T-helper 22 cell (primary cell): ENCODE measurements at places on chromosomes 5 and 9.
A peak's percentile ranks its signal among the peaks of the same experiment; 100 is the strongest.

DNA sequence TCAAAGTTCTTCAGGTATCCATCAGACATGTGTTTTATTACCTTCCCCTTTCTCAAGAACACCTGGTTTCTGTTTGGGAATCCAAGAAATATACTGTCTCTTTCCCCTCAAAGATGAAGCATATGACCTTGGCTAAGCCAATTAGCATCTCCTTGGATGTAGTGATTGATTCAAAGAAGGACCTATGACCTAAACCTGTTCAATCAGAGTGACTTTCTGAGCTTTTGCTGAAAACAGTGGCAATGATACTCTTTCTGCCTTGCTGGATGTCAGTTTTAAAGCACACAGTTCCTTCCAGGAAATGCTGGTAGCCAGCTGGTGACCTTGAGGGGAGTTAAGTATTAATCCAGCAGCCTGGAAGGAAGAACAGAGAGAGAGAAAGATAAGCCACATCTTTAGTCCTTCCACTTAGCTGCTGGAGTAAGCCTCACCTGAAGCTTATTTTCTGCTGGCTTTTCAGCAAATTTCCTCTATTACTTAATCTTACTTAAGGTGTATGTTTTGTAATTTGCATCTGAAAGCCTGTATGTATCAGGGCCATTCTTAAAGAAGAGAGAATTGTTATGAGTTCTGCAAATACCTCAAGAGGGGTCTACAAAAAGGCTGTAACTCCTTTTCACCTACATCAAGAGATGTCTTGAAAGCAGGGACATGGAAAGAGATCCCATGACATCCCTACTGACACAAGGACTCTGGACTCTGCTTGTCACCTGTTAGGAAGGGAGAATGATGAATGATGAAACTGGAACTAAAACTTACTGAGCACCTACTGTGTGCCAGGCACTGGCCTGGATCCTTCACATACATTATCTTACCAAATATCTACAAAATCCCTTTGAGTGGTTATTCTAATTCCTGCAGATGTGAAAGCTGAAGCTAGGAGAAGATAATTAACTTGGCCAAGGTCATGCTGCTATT, 35.2 kb upstream of the PIK3R1 start:
- DNase-seq, result no peak

DNA sequence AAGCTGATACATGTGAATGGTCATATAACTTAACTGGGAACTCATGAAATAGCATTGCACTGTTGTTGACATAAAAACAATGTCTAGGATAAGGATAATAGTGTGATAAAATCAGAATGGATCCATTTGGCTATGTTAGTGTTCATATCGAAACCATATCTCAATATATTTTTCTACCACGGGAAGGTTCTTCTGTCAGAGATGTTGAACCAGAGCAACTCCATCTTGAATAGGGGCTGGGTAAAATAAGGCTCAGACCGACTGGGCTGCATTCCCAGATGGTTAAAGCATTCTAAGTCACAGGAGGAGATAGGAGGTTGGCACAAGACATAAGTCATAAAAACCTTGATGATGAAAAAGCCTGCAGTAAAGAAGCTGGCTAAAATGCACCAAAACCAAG, 56.3 kb downstream of the FNIP1 start:
- DNase-seq, result no peak

DNA sequence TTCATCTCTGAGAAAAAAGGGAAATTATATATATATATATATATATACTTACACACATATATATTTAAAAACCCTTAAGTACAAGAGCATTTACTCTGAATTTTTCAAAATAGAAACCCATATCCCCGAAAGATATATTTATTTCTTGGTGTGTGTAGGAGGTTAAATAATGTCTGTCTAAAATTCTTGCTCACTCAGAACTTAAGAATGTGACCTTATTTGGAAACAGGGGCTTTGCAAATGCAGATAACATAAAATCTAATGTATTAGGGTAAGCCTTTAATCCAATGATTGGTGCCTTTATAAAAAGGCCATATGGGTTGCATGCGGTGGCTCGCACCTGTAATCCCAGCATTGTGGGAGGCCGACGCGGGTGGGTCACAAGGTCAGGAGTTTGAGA, 517.3 kb upstream of the TLE4 start:
- no peak for DNase-seq

DNA sequence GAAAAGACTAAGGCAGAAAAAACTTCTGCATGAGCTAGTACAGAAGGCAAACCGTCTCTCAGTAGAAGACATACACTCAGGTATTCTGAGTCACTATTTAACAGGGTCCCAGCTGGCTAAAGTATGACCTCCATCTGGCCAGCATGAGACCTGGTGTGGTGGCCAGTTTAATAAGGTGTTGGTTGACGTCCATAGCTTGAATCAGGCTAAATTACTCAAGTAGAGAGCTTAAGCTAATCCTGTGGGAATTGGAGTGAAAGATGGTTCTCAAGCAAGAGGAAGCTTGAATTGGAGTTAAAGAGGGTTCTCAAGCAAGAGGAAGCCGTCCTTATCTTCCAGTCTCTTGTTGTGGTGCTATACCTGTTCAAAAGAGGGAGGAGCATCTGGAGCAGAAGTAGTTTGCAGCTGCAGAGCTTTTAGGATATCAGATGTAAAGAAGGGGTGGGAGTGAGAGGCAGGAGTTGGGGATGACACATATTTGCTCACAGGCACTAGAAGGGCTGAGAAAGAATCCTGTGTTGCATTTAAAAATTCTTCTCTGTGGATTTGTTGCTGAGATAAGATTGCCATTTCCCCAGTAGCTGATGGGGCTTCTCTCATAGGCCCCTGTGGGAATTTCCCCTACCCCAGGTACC, 136.1 kb upstream of the RUSC2 start:
- DNase-seq, result no peak

DNA sequence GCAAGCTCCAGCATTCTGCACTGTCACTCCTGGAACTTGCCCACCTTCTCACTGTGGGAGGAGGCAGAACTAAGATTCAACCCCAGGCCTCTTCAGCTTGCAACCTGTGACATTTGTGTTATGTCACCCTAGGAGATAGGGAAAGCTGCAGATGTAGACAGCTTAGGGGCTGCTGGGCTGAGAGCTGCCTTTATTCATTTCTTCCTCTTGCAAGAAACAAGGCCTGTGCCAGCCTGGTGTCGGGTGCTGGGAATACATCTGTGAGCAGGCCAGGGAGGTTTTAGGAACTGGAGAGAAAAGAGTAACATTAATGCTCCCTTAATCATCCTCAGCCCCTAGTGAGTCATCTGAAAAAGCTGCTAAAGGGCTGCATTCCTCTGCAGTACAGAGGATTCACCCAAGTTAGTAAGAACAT, 101.8 kb downstream of the FGF18 start:
- DNase-seq, result no peak

DNA sequence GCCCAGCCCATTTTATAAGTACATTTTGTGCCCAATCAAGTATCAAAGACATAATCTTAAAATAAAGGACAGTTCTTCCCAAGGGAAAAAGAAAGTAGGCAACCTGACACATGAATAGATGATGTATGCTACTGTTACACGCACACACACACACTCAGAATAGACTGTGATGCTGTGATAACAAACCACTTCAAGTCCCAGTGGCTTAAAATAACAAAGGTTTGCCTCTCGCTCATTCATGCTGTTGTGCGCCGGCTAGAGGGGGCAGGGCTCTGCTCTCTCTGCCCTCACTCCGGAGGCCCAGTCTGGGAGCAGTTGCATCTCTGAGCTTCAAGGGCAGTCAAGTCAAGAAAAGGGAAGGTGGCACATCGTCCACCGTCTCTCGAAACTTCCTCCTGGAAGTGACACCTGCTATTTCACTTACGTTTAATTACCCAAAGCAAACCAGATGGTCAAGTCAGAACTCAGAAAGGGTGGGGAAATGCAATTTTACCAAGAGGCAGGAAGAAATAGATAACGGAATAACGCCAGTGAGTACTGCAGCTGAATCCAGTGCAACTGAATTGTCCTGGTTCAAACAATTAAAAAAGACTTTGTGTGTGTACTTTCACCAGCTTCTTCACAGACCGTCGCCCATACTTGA, 43.3 kb downstream of the ANKRD33B start:
- no peak for DNase-seq

- no peak for DNase-seq
These were observed 175.4 kb downstream of the MED10 start for GRCh38 chr5:6202968-6203365.

GRCh38 chr9:87826331-87826730, 56.3 kb upstream of the SPATA31E1 start:
- DNase-seq, result no peak

- DNase-seq, result no peak
These were observed 83.3 kb upstream of the ZBTB43 start for GRCh38 chr9:126721564-126721981.

- no peak for DNase-seq
These were observed 56.4 kb downstream of the PFDN1 start for GRCh38 chr5:140246378-140247122.

DNA sequence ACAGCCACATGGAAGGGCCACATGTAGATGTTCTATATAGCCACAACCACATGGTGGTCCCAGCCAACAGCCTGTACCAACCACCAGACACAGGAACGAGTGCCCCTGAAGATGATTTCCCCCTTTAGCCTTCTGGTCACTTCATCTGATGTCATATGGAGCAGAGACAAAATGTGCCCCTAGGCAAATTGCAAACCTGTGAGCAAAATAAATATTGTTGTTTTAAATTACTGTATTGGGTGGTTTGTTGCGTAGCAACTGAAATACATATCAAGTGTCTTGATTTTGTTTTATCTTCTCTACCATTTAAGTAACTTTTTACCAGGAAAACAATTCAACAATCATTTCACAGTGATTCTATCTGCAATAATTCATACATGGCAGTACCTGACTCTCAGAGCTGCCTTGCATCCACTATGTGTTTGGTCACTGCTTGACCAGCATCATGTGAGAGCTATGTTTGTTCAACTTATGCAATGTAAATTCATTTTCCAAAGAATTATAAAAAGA, 142.5 kb upstream of the VLDLR start:
- no peak for DNase-seq

DNA sequence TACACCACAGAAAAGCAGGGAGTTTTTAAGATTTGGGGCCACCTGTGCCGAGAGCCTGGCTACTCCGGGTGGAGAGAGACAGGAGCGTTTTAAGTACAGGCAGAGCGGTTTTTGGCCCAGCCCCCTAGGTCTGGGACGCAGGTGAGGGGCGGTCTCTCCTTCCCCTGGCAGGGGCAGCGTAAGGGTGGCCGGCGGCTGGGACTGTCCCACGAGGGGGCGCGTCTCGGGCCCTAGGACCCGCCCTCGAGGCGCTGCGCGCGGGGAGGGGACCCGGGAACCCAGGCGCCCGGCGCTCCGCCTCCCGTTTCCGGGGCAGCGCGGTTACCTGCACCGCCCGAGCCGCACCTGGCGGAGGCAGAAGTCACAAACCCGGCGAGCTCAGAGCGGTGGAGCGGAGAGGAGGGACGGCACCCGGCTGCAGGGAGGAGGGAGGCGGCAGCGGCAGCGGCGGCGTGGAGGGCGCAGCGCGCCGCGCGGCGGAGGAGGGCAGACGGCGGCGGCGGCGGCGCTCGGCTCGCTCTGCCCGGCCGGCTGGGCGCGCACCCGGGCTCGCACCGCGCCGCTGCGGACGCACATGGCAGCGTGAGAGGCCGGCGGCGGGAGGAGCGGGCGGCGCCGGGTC, at the start of gene WWC1:
Gene WWC1, plus strand, starts transcription at position 304 of the 622 bp plus-strand sequence. CDS start 508 bp downstream, outside the sequence.
- DNase-seq, result peak; percentile 50

- no peak for DNase-seq
These were observed 141.3 kb downstream of the IRX1 start for GRCh38 chr5:3736926-3737325.

DNA sequence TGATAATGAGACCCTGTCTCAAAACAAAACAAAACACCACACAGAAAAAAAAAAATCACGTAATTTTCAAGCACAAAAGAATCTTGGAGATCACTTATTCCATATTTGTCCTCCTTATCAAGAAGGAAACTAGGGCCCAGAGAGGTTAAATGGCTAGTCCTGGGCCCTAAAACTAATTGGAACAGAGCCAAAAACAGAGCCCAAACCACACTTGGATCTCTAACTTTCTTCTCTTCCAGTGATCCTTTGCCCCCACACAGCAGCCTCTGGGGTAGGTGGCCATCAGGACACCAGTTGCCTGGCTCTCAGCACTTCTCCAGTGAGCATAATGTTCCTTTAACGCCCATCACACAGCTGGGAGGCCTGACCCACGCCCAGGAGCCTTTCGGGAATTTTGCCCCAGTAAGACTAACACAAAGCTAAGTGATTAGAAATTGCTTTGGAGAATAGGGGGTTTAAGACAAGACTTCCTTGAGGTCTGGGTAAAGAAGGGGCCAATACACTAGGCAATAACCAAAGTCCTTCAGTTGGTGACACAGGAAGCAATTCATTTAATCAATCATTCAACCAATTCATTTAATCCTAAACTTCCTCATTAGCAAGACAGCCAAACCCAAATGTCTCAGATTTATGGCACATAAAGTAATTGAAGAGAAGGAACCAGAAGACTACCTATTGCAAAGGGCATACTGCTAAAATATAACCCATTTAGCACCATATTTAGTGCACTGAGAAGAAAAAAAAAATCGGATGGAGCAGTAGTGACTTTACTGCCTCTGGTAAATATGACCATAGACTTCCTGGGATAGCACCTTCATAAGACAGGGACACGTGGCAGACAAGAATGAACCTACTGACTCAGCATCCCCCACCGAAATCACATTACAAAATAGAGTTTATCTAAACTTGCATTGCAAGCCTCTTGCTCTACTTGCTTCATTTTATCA, 77.8 kb downstream of the ZNF608 start:
- DNase-seq, result no peak

DNA sequence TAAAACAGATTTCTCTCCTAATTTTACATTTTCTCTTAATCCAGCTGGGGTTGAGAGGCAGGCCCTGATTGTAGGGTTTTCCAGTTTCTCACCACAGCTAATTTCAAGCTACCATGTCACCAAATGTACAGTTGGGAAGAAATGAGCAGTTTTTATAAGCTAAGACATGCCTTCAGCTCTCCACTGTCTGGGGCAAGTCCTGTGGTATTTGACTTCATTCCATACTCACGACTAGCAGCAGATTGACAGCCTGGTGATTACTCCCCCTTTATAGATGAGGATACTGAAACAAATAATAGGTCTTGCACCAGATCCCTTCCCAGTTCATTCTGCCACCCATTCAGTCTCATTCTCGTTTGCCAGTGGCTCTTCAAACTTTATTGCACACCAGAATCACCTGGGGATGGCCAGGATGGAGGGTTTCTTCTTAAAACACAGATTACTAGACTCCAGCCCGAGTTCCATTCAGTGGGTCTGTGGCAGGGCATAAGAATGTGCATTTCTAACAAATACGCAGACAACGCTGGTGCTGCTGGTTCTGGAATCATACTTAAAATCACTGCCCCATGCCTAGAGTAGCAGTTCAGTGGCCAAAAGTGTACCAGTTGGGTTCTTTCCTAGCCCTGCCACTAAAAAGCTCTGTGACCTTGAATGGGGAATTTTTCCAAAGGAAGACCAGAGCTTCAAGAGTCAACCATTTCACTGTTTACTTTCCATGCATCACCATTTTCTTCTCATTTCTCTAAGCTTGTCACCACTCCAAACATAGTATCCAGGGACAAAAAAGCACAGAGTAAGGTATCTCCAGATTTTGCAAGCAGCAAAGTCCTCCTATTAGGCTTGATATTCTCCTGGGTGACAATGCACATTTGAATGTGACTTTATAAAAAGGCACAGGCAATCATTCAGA, 64.3 kb downstream of the CSNK1A1 start:
- no peak for DNase-seq
